ENCODE measurements at places on chromosomes 11 and 22.

DNA sequence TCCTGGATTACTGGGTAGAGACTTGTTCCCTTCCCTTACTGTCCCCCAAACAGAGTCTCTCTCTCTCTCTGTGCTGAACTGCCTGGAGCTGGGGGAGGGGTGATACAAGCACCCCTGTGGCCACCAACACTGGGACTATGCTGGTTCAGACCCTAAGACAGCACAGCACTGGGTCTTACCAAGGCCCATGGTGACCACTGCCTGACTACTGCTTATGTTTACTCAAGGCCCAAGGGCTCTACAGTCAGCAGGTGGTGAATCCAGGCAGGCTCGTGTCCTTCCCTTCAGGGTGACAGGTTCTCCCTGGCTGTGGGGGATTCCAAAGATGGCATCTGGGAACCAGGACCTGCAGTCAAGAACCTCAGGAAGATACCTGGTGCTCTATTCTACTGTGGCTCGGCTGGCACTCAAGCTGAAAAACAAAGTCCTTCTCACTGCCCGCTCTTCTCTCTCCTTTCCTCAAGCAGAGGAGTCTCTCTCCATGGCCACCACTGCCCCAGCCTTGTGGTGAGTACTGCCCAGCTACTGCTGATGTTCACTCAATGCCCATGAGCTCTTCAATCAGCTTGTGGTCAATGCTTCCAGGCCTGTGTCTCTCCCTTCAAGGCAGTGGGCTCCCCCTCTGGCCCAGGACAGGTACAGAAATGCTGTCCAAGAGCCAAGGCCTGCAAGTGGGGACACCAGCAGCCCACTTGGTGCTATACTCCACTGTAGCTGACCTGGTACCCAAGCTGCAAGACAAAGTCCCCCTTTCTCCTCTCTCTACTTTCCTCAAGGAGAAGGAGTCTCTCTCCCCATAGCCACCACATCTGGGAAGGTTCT lies 41.8 kb upstream of the SHANK2 start:
- DNase-seq, result no peak

DNA sequence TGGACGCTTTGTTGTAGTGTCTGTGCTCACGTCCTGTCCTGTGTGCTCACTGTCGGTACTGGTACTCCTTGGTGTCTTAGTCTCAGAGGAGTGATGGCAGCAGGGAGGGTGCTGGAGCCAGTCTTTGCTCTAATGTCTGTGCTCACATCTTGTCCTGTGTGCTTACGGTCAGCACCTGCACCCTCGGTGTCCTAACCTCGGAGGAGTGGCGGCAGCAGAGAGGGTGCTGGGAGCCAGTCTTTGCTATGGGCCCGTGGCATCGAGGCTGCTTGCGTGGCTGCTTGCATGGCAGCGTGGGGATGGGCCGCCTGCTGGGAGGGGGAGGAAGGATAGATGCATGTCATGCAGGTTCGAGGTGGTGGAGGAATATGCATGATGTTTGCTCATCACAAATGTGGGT lies 12.7 kb downstream of the IGHMBP2 start:
- DNase-seq, result no peak

DNA sequence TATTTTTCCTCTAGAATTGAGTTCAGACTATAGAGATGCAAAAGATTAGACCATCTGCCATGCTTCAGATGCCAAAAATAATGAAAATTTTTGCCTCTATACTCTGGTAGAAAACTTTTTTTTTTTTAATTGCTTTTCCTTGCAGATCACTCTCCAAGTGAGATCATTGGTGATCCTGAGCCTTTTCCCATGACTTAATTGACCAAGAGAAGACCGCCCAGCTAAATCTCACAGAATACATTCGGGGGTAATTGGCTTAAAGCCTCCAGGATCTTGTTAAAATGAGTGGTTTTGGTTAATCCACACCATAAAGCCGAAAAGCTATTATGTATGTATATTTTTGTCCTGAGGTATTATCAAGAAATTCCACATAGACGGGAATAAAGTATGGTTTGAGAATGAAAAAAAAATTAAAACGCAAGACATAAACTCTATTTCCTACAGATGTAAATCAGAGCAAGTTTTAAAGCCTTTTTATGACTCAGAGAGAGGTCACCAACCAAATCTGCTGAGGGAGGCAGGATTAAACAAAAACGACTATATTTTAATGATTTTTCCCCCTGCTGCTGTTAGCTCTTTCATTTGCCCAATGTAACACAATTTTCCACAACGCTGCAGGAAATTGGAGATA lies 64.0 kb downstream of the PARVA start:
- no peak for DNase-seq

GRCh38 chr11:116842909-116843308 lies 5.5 kb upstream of the APOA1 start:
- DNase-seq, result no peak

- DNase-seq, result no peak
Observed at GRCh38 chr22:50687829-50688228, 15.2 kb downstream of the SHANK3 start.

DNA sequence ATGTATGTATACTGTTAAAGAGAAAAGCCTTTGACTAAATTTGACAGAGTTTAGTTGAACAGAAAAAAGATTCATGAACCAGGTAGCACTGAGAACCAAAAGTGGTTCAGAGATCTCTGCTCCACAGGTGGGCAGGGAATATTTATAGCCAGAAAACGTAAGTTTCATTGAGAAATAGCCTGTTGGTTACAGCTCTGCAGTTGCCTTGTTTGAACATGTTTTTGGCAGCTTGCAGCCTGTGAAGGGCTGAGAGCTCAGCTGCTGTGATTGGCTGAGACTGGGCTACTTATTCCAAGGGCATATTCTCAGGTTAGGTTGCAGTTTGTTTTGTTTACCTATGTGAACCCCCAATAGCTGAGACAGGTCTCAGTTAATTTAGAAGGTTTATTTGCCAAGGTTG lies 13.5 kb upstream of the ZNF74 start:
- no peak for DNase-seq

GRCh38 chr22:26563022-26563421 lies 26.9 kb downstream of the TPST2 start:
- no peak for DNase-seq

- DNase-seq, result no peak
Observed at GRCh38 chr22:42236848-42237247, 33.6 kb downstream of the TCF20 start.

- DNase-seq, result no peak
Observed at GRCh38 chr11:25536289-25536688, 795.6 kb upstream of the ANO3 start.

GRCh38 chr11:60953781-60954180 lies 1.8 kb upstream of the SLC15A3 start:
- DNase-seq, result no peak

- DNase-seq, result no peak
Observed at GRCh38 chr11:87453531-87454089, 415.9 kb downstream of the TMEM135 start.

GRCh38 chr22:47793304-47794101 lies 1031.1 kb downstream of the TBC1D22A start:
- DNase-seq, result no peak

DNA sequence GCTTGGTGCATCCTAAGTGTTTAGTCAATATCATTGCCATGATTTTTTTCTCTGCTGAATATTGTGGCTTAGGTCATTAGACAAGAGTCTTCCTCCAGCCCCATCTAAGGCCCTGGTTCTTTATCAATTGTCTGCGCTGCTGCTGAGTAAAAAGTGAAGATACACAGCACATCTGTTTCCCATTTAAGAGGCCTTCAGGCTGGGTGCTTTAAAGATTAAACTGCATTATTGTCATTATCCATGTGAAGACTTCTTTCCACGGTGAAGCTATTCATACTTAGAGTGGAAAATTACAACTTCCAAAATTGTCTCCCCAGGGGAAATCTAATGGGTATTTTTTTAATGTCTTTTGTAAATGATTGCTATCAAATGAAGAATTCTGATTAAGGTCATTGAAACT lies 719.8 kb upstream of the LRRC4C start:
- no peak for DNase-seq

- DNase-seq, result no peak
Observed at GRCh38 chr11:103993507-103993906, 42.9 kb upstream of the DDI1 start.

DNA sequence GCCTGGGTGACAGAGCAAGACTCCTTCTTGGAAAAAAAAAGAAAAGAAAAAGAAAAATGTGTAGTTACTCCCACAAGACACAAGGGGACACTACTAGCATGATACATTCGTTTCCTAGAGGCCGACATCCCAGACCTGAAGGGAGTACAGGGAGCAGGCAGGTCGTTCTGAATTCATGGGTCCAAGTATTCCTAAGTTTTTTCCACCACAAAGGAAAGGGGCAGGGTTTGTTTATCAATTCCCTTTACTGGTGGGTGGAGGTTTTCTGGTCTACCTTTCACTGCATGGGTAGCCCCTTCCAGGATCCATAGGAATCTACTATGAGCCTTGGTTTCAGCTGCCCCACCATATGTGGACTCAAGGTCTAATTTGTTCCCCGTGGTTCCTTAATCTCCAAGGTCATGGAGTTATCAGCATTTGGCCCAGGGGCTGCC lies 11.8 kb downstream of the TIGD3 start:
- DNase-seq, result no peak

- DNase-seq, result no peak
Observed at GRCh38 chr11:116033931-116034553, 529.8 kb upstream of the CADM1 start.

GRCh38 chr11:44734843-44735381 lies 8.2 kb downstream of the TSPAN18 start:
- no peak for DNase-seq

- DNase-seq, result no peak
Observed at GRCh38 chr11:26730414-26731083, 8.7 kb upstream of the SLC5A12 start.

DNA sequence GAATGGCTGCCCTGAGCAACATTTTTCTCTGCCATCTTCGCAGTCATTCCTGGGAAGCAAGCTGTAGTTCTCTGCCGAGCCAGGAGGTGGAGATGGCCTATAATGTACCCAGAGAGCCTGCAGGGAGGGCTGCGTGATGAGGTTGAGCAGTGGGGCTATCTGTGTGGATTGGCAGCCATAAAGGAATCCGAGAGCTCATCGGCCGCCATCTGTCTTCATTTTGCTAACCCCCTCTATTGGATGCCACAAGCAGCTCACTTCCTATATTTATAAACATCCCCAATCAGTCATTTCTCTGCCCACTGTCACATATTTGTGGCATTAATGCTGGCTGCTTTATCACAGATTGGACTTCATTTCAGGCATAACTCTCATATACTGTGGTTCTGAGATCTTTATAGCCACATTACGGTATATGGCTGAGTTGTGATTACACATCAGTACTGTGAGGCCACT lies 209.5 kb downstream of the NTM start:
- no peak for DNase-seq

DNA sequence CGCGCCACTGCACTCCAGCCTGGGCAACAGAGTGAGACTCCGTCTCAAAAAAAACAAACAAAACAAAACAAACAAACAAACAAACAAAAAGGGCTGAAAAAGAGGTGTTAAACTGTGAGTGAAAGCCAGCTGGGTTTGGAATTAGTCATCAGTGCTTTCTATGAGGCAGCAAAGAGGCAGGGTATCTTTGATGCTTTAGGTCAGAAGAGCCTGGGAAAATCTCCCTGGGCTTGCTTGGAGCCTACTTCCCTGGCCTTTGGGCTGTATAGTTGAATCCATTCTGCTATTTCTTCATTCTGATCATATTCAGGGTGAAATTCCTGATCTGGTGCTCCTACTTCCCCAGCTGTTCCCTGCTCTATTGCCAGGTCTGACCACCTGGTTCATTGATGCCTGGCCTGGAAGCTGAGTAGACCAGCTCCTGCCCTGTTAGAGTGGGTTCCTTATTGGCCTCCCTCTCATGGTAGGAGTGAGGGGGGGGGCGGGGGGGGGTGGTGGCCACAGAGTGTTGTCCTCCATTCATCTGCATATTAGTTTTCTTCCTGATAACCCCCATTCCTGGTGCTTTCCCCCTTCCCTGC lies 65.6 kb downstream of the INSC start:
- no peak for DNase-seq

DNA sequence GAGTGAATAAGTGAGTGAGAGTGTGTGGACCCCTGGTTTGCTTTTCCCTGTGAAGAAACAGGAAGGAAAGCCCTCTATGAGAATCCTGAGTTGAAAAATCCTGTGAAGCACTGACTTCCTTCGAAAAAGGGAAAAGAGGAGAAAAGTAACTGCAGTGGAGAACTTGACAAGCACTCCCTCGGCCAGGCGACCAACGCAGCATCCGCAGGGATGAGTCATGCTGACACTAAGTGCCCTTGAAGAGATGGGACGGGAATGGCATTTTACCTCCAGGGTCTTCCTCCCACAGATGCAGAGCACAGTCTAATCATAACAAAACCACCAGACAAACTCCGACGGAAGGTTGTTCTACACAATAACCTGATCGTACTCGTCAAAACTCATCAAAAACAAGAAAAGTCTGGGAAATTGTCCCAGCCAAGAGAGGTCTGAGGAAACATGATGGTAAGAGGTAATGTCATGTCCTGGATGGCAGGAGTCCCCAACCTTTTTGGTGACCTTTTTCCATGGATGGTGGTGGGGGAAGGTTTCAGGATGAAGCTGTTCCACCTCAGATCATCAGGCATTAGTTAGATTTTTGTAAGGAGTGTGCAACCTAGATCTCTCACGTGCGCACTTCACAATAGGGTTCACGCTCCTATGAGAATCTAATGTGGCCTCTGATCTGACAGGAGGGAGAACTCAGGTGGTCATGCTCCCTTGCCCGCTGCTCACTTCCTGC lies 132.2 kb upstream of the B3GAT1 start:
- DNase-seq, result no peak

DNA sequence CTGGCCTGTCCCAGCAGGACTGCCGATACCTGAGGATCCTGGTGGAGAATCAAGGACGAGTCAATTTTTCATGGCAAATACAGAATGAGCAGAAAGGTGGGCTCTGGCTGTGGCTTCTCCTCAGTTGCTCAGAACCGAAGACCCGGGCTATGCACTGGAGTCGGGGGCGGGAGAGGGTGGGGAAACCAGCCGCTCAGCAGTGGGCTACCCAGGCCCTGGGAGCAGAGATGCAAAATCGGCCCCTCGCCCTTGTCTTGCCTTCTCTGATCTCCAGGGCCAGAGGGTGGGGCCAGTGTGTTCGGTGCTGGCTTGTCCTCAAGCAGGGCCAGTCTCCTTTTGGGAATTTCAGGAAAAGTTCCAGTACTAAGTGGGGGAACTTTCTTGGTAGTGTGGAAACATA lies 18.4 kb upstream of the GLB1L2 start:
- no peak for DNase-seq

DNA sequence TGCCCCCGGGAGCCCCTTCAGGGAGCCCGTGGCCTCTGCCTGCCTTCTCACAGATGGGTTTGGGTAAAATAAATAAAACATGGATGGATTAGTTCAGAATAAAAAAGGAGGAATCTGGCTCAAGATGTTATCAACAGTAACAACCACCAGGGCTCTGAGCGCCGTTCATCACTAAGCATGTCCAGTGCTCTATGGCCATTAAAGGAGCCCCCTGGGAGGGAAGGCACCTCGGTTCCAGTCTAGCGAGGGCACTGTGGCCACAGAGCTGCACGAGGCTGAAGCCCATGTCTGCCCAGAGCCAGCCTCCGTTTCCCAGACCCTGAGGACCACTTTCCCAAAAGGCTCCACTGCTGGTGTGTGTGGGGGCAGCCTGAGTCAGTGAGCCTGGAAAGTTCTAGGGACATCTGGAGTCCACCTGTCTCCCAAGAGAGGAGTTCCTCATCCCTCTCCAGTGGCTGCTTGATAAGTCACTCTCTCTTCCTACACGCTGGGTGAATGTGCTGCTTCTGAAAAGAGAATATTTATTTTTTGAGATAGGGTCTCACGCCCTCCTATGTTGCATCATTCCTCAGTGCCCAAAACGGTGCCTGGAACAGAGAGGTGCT lies 614.6 kb downstream of the TBC1D22A start:
- DNase-seq, result no peak

- no peak for DNase-seq
Observed at GRCh38 chr11:106156290-106156937, 79.0 kb downstream of the AASDHPPT start.

GRCh38 chr22:40432157-40432556 lies 61.8 kb downstream of the SGSM3 start:
- no peak for DNase-seq

Measured in stimulated activated CD8-positive, alpha-beta memory T cell treated with anti-CD3 and anti-CD28 coated beads, Interleukin-15, amount 100 ng/mL, for 1 hour (primary cell).